Brain (organoid and tissue), 16 donors: ENCODE measurements at places on chromosomes 6 and 20. TPM values are rescaled to one million over a fixed set of nuclear protein-coding genes. Genes with fewer than 3 reads are reported as not detected.
A peak's percentile ranks its signal among the peaks of the same experiment; 100 is the strongest.

- no peak for DNase-seq
Measured at GRCh38 chr20:4571759-4572531, 149.8 kb upstream of the PRND start.

DNA sequence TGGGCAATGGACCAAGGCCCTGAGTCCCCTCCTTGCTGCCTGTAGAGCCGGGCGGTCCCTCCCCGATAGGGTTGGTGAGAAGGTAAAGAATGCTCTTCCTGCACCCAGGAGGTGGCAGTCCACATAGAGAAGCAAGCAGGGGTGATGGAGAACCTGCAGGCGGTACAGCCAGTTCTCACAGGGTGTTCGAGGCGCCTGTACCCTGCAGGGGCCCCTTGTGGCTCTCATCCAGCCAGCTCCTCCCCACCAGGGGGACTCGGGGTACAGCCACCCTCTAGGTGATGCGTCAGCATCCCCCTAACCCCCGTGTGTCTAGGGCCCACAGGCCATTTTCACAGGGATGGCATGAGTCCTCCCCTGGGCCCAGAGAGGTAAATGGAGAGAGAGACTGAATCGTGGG, 5.1 kb upstream of the COL9A3 start:
- DNase-seq, result no peak

DNA sequence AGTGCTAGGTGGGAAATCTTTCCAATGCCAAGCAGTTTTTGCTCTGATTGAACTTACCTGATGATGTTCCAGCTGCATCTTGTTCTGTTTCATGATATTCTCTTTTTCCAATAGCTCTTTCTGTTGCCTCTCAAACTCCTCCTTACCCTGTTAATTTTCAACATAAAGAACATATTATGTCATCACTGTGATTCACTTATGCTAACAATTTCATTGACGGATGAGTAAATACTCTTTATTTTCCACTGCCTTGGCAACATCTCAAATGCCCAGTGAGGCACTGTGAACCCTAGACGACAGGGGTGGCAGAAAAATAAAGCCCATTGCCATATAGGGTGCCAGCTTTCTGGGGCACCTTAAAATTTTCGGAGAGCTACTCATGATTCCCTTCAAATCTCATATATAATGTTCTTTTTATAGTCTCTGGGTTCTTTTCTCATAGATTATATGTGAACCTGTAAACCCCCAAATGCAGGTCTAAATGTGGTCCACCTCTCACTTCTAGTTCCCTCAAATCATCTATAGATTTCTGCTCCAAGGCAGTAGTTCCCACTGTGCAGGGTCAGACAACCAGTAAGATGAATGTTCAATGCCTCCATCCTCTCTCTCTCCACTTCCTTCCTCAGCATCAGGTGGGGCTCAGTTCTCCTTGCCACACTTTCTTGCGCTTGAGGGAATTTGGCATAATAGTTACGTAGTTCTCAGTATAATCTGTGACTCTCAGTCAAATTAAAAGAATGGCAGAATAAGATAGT, 44.1 kb downstream of the NEDD9 start:
- DNase-seq, result no peak

HAO1 gene
- polyA plus RNA-seq, result not detected

- no peak for DNase-seq
Measured at GRCh38 chr20:44314870-44315269, 3.9 kb upstream of the FITM2 start.

DNA sequence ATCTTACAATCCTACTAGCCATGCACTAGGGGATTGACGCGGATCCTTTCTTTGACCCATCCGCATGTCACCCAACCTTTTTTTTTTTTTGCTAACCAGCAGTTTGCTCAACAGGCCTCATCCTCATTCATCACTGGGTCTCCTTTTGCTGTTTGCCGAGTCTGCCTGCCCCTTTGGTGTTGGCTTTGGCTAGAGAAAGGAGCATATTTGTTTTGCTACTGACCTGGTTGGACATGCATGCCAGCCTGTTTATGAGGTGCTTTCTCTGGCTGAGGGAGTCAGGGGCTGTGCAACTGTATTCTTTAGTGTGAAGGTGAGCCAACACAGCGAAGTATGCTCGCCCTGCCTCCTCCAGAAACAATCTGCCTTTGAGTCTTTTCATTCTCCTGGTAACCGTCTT, 40.2 kb downstream of the E2F3 start:
- DNase-seq, result no peak

GRCh38 chr20:50734730-50735679, 3.6 kb downstream of the PARD6B start:
- DNase-seq, result no peak

GRCh38 chr6:112639391-112639831, 292.3 kb downstream of the RFPL4B start:
- DNase-seq, result no peak

DNA sequence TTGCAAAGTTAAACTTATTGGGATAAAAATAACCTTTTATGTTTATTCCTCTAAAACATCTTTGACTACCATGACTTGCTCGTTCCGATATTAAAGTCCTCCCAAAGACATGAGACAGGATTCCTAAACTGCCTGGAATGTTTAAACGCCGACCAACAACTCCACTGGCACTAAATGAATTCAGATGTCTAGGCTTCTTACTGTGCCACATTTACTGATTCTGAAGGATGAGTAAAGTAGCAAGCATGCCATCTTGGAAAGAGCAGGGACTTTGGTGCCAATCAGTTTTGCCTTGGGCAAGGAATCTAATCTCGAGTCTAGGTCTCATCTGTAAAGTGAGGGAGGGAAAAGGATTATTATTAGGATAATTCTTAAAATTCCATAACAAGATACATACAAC, 25.3 kb downstream of the MBOAT1 start:
- DNase-seq, result no peak

GRCh38 chr6:113068570-113068969, 721.4 kb downstream of the RFPL4B start:
- DNase-seq, result no peak

DNA sequence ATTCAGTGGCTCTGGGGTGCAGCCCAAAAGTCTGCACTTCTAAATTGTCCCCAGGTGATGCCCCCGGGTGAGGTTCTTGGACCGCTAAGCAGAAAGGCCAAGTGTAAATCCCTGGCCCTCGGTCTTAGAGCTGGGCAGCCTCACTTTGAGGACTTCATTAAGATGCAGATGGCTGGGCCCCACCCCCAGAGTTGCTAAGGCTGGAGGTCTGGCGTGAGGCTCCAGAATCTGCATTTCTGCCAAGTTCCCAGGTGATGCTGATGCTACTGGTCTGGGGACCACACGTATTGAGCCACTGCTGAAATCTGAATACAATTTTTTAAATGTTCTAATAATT, 735 bp upstream of the SLC23A2 start:
- no peak for DNase-seq

GPSM3 gene
- polyA plus RNA-seq, result 7.3 TPM

DNA sequence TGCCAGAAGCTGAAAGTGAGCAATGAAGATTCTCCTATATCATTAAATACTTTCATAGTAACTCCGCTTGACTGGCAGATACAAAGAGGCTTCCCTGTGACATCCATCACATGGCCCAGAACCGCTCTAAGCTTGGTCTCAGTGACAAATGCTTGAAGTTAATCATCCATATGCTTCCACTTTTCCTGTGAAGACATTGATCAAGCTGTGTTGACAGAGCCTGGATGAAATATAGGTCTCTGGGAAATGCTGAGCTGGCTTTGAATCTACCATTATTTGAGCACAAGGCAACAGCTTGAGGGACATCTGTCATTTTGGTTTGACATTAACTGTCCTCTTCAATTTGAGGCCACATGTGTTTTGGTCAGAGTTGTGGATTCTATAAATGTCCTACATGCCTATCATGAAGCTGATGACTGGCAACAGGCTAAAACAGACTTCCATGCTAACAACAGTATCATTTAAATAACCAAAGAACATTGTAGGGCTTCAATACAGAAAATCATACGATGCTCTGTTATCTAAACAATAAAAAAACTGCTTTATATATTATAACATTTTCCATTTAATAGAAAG, 402.2 kb upstream of the IRAK1BP1 start:
- DNase-seq, result peak; percentile 96

GRCh38 chr20:46648903-46649649, 2.2 kb downstream of the SLC13A3 start:
- DNase-seq, result peak; percentile 25

RIPPLY2 gene
- 14.6 TPM for polyA plus RNA-seq

STX11 gene
- 0.44 TPM for polyA plus RNA-seq

GRCh38 chr20:59255256-59255655, 45.2 kb upstream of the EDN3 start:
- no peak for DNase-seq

GRCh38 chr6:53951383-53951782, 156.6 kb downstream of the LRRC1 start:
- no peak for DNase-seq

DNA sequence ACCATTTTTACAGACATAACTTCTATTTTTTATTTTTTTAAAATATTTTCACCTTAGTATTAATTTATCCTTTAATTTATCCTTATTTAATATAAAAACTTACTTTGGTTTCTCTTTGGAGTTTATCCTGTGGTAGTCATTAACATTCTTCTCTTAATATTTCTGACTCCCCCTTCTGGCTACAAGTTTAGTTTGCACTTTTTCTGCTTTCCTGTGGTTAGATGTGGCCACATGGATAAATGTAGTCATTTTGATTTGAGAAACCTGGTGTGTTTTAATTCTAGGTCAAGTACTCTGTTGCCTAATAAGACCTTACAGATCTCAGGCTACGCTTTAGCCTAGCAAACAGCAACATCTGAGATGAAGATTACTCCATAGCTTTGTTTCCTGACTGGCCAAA, 1187.5 kb downstream of the HACE1 start:
- no peak for DNase-seq

- DNase-seq, result no peak
Measured at GRCh38 chr6:1385129-1386037, 4.0 kb upstream of the FOXF2 start.

DNA sequence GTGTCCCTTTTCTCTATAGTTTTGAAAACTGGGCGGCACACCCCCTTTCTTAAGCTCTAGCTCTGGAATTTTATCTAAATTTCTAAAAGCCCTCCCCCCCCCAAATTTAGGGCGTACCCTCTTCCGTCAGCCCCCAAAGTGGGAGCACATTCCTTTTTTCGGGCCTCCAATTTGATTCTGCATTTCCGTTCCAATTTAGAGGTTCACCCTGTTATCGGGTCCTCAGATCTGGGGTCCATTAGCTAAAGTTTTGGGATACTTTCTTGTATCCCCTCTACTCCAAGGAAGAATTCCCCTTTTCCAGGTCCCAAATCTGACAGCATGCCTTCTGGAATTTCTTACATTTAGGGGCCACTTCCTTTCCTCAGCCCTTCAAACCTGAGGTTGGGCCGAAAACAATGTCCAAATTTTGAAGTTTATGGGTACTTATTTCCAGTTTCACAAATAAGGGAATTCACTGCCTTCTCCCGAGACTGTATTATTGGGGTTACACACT, 796 bp downstream of the PHF20 start:
- peak; percentile 7 for DNase-seq

DNA sequence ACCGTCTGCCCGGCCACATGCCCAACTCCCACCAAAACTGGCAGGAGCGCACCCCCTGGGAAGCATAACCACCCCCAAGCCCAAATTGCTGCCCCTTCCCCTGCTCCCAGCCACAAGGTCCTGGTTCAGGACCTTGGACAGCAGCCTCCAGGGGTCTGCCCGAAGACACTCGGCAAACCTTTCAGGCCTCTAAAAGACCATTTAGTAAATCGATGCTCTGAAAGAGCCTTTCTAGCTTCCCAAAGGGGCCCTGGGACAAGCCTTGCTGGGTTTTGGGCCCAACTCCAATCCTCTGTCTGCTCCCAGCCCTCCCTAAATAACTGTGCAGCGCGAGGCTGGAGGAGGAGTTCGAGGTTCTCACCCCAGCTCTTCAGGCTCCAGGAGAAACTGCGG, 30.5 kb downstream of the GRM4 start:
- peak; percentile 54 for DNase-seq

- DNase-seq, result no peak
Measured at GRCh38 chr6:122726649-122727048, 52.9 kb upstream of the FABP7 start.

DNA sequence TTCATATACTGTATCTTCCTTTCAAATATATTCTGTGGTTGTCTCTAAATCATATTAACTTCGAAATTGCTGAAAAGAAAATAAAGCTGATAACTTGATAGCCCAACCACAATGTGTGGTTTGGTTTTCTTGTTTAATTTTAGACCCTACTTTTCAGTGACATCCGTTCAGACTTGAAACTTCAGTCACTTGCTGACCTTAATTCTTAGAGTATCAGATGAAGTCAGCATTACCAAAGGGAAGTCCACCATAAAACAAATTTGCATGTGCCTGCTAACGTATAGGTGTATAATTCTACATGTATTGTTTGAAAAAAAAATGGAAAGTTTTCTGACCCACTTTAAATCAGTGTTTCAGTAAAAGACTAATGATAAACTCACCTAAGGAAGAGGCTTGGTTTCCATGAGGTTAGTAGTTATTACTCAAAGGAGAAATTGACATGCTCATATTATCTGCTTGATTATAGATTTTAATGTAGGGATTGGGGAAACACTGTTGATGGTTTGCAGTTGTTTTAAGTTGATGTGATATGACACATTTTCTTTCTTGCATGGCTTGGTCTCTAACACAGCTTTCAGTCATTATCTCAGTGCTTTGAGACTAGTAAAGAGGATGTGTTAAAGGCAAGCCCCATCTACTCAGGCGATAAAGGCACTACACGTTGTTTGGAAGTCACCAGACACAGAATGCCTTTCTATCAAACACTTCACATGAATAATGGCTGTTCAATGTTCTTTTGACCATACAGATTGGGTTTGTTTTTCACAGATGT, 5.2 kb upstream of the IL17A start:
- no peak for DNase-seq

DNA sequence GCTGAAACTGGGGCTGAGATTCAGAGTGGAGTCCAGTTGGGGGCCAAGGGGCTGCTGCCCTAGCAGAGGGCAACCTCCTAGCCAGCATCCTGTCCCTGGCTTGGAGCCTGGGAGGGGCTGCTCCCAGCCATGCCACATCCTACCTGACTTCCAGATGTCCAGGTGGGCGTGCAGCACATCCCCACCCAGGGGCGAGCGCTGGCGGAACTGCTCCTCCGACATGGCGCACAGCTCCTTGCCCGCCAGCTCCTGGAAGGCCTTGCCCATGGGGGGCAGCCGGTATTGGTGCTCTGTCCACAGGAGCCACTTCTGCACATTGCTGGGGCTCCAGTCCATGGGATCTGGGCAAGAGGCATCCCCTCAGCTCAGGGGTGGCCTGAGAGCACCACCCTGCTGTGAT, 15.3 kb downstream of the SPDEF start:
- DNase-seq, result no peak

- no peak for DNase-seq
Measured at GRCh38 chr20:41428285-41428684, 61.7 kb upstream of the EMILIN3 start.

GRCh38 chr20:36786663-36787062, 13.1 kb upstream of the DSN1 start:
- no peak for DNase-seq

EDN3 gene
- polyA plus RNA-seq, result 0.87 TPM
